ENCODE measurements at places on chromosomes 3 and 15.
A peak's percentile ranks its signal among the peaks of the same experiment; 100 is the strongest.

GRCh38 chr3:71713041-71713440 lies 12.2 kb downstream of the EIF4E3 start:
- DNase-seq: peak; percentile 88

DNA sequence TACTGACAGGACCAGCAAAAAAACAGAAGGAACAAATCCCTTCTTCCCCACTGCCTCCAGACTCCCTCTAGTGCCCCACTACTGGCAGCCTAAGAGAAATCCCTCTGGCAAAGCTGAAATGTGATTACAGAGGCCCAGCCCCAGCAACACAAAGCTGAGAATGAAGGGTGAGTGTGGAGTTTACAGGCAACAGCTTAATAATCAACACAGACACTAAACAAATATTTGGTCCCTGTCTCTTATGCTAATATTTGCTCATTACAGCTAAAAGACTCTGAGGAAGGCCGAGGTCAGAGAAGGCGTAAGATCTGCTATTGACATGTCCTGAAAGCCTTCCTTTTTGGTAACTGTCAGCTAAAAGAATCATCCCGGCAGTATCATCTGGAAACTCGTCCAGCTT lies 308.5 kb upstream of the RASGRP1 start:
- no peak for DNase-seq

- DNase-seq: no peak
Observed at GRCh38 chr3:156483426-156483825, 71.5 kb downstream of the SSR3 start.

- no peak for DNase-seq
Observed at GRCh38 chr3:3180456-3180855, 965 bp upstream of the CRBN start.

GRCh38 chr15:25545017-25545416 lies 106.2 kb upstream of the UBE3A start:
- no peak for DNase-seq

- no peak for DNase-seq
Observed at GRCh38 chr3:112320691-112321090, 12.3 kb upstream of the CD200 start.

DNA sequence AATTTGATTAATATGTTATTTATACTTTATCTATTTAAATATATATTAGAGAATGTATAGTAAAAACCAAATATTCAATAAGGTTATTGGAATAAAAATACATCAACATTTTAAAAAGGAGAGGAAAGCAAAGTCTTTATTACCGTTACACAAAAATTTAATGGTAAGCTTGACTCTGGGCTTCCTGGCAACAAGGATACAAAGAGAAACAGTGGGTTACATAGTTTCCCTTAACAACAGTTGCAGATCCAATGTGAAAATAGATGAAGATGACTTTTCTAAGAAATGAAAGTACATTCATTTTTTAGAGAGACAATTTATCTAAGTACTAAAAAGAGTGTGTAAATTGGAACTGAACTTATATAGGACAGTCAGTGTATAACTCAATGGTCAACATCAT lies 6.0 kb upstream of the PHLDB2 start:
- DNase-seq: no peak

DNA sequence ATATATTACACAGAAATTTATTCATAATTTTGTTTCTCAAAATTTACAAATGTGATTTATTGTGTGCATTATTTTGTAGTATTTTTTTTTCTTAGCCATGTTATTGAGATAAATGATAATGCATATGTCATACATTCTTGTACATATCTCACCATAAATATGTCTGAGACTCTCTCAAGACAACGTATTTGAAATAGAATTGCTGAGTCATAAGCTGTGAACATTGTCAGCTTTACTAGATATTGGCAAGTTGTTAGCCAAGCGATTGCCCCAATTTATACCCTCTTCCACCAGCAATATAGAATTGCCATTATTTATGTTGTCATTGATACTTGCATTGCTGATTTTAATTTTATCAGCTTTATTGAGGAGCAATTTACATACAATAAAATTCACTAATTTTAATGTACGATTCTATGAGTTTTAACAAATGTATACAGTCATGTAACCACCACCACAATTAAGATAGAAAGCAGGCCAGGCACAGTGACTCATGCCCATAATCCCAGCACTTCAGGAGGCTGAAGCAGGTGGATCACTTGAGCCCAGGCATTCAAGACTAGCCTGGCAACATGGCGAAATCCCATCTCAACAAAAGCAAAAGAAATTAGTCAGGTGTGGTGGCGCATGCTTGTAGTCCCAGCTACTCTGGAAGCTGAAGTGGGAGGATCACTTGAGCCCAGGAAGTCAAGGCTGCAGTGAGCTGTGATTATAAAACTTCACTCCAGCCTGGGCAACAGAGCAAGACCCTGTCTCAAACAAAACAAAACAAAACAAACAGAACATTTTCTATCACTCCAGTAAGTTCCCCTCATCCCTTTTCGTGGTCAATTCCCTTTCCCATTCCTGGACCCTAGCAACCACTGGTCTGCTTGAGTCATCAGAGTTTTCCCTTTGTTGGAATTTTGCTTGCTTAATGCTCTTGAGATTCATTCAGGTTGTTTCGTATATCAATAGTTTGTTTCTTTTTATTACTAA lies 373.1 kb downstream of the MFSD1 start:
- DNase-seq: no peak

GRCh38 chr3:185724761-185725160 lies 100.1 kb downstream of the IGF2BP2 start:
- no peak for DNase-seq

GRCh38 chr3:123328851-123329635 lies 119.8 kb downstream of the ADCY5 start:
- peak; percentile 80 for DNase-seq

- no peak for DNase-seq
Observed at GRCh38 chr3:21729331-21729730, 21.7 kb downstream of the ZNF385D start.

- no peak for DNase-seq
Observed at GRCh38 chr3:49397470-49397869, 14.3 kb downstream of the RHOA start.

GRCh38 chr3:158863247-158863646 lies 61.4 kb downstream of the MFSD1 start:
- DNase-seq: no peak

DNA sequence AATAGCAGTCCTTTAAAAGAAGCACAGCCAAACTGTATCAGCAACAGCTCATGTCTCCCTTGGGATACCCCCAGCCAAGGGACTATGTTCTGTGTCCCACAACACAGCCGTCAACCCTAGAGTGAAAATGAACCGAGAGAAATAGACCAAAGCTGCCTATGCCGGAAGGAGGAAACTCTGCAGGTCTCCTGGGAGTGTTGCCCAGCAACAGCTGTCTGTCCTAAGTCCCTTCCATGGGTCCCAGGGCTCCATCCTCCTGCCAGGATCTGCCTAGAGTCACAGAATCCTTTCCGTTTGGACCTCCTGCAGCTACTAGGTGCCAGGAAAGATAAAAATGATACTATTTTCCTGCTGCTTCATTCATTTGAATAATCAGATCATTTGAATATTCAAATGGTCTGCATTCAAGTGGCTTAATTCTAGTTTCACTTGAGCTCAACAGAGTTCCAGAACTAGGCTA lies 53.1 kb downstream of the TRANK1 start:
- no peak for DNase-seq

- DNase-seq: no peak
Observed at GRCh38 chr3:101848326-101848725, 988 bp upstream of the NFKBIZ start.

- no peak for DNase-seq
Observed at GRCh38 chr3:20320489-20320888, 134.5 kb upstream of the SGO1 start.

GRCh38 chr3:23575697-23576096 lies 230.1 kb upstream of the UBE2E1 start:
- no peak for DNase-seq

- no peak for DNase-seq
Observed at GRCh38 chr3:1348547-1348946, 255.7 kb downstream of the CNTN6 start.

DNA sequence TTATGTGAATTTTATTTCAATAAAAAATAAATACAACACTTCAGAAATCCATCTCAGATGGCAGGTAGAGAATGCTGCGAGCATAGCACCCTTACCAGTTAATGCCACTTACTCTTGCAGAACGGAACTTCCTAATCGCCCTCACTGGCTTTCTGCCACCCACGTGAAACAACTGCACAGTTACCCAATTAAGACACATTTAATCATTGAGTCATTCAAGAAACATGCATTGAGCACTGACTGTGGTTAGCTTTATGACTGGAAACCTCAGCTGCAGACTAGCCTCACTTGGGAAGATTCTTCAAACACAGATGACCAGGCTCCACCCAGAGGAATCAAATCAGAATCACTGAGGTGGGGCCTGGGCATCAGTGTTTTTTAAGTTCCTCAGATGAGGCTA lies 5.6 kb upstream of the MFGE8 start:
- DNase-seq: peak; percentile 81

DNA sequence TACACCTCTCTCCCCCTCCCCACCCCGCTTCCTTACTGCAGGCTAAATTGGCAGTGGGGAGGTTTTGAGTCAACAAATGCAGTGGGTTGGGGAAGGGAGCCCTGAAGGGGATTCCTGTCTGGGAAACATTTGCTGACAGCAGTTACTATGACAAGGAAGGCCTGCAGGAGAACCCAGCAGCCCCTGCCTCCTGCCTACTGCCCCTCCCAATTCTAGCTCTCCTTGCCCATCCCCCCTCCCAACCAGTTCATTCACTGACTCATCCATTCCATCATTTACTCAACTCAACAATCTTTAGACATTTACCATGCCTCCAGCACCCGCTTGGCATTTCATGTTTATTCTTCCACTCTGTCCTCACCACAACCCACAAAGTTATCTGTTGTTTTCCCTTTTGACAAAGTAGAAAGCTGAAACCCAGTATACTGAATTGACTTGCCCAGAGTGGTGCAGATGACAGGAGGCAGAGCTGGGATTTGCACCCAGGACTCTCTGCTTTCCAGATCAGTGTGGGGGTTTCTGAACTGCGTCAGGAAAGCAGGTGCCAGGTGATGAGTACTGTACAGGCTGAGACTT lies 75.0 kb downstream of the MAGEF1 start:
- no peak for DNase-seq

DNA sequence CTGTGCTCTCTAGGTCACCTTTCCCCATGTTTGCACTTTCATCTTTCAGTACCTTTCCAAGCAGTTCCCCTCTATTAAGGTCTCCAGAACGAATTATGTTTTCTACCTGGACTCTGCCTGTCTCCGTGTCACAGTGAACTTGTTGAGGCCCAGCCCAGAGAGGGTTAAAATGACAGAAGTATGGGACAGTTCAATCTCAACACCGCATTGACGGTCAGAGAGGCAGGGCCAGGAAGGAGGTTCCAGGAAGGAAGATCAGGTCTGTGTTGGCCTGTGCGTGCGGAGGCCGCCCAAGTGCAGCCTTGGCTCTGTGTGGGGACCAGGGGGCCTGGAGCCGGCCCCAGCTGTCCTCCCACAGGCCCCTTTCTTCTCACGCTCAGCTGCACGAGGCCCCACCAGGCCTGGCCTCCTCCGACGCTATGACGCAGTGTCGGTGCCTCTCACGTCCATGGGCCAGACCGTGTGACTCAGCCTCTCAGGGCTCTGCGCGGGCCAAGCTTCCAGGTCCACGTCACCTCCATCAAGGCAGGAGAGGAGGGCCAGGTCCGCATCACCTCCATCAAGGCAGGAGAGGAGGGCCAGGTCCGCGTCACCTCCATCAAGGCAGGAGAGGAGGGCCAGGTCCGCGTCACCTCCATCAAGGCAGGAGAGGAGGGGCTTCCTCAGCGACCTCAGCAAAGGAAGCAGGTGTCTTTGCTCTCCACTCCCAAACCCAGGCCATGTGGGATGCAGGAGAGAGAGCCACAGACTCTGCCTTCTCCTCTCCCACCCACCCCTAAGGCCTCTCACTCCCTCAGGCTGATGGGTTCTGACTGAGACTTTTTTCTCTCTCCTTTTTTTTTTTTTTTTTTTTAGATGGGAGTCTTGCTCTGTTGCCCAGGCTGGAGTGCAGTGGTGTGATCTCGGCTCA lies 83.1 kb downstream of the CPN2 start:
- no peak for DNase-seq

GRCh38 chr3:17629400-17629799 lies 113.0 kb downstream of the TBC1D5 start:
- DNase-seq: no peak

GRCh38 chr15:98845138-98845884 lies 162.3 kb downstream of the PGPEP1L start:
- DNase-seq: no peak

DNA sequence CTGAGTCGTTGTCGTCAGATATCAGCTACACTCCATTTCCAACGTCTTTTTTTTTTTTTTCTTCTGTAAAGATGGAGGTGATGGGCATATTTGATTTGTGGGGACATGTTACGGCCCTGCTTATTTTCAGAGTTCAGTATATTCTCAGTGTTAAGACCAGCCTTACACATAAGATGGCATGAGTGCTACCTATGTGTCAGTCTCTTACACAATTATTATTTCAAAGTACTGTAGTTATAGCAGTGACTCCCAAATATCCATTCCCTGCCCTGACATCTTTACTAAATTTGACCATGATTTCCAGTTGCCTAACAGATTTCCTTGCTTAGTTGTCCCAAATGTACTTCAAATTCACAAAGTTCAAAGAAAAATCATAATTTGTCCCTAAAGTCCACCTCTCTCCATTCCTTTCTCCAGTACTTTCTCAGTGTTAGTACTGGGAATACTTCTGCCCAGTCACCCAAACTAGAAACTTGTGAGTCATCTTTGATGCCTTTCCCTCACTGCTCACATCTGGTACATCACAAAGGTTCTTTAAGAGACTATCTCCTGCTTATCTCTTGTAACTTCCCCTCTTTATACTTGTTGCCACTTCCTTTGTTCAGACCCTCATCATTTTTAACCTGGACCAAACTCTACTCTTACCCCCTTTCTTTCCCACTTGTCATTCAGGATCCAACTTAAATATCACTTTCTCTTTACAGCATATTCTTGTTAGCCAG lies 67.0 kb downstream of the ZNF609 start:
- no peak for DNase-seq

DNA sequence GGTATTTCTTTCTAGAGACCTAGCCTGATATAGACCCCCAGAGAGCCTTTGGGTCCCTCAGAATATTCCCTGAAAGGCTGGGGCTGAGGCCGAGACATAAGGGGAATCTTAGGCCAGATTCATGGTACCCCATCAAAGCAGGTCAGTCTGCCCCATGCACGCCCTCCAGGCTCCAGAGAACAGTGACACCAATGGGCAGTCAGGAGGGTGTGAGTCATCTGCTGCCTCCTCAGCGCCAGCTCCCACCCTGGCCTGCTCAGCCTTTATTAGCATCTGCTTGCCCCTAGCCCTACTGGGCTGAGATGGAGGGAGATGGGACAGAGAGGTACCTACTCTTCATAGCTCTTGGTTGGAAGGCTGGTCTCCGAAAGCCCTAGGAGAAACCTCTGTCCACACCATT lies 14.3 kb upstream of the CAMKV start:
- no peak for DNase-seq

- DNase-seq: no peak
Observed at GRCh38 chr15:63203451-63204090, 14.2 kb downstream of the RAB8B start.

DNA sequence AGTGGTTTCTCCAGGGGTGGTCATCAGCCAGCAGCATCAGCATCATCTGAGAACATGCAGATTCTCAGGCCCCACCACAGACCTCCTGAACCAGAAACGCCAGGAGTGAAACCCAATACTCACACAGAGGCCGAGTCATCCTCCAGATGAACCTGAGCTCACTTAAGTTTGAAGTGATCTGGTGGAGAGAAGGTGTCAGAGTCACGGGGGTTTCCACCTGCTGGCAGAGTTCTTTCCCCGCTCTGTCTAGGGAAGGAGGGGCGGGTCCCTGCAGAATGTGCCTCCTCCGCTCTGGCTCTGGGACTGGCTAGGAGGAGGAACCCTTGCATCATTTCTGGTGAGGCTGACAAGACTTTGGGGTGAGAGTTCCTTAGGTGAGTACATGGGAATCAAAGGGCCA lies 13.3 kb upstream of the KIF23 start:
- no peak for DNase-seq

Data from DMS79 treated with DMSO at 0.1 percent for 48 hours (cell line).